Adrenal gland (tissue), 19 donors: ENCODE measurements at places on chromosomes 6 and 20.

DNA sequence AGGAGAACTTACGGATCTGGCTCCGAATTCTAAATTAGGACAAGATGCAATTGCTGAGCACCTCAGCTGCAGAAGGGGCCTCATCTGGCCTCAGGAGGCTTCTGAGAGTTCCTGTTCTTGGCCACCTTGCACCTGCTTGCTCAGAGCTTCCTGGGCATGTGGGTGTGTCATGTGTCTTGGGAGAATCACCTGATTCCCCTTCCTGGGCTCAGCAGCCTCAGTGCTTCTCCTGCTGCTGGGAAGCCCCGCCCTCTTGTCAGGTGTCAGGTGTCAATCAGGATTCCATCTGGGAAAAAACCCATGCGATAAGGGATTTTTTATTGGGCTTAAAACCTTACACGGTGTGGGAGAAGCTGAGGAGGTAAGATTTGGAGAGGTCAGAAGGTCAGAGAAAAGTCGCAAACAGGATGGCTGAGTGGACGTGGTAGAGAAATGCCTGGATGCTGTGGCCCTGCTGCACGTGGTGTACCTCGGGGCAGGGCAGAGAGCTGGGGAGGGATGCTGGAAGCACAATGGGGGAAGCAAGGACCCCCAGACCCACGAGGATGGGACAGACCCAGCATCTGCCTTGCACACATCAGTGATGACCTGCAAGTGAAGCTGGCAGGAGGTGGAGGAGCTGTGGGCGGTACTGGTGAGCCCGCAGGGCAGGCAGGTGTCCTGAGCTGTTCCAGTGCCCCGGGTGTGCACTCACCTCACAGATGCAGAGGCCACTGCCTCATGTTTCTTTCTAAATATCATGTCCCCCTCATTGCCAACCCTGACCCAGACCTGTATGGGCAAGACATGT, 170.8 kb downstream of the CDH4 start:
- no peak for DNase-seq

- no peak for DNase-seq
These were observed 678.6 kb upstream of the CITED2 start for GRCh38 chr6:140052736-140053729.

DNA sequence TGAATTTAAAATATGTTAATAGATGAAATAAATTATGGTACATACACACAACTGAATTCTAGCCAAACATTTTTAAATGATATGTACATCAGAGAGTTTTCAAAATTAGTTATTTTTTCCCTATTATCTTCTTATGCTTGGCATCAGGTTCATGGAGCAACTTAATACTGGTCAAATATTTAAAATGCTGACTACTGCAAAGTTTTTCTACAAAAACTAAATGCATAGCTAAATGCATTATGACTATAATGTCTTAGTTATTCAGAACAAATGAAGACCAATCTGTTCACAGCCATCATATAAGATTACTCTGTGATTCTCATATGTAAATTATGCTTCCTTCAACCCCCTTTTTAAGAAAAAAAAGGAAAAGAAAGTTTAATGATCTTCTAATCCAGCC, 8.2 kb upstream of the IL17A start:
- no peak for DNase-seq

DNA sequence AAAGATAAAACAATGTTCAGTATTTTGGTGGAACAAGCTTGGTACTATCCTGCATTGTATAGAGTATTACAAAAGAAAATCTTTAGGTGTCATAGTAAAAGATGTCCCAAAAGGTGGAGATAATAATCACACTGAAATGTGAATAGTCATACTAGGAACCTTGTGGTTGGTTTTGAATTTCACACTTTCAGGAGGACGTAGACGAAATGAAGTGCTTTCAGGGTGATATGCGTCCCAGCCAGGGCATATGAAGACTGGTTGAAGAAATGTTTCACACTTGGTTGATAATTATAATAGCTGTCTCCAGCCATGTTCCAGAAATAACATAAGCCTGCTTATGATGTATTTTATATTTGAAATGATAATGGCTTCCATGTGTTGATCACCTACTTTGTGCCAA, 60.4 kb downstream of the SCAND1 start:
- DNase-seq: no peak

- DNase-seq: peak; percentile 14
These were observed 1109.0 kb upstream of the FLRT3 start for GRCh38 chr20:15446373-15446772.

GRCh38 chr6:110517034-110517433, 40.6 kb upstream of the SLC22A16 start:
- DNase-seq: no peak
